ENCODE measurements at places on chromosomes 11 and 22.

- H3K4me1 ChIP-seq = no peaks in the 10 kb centered on the region
- no peak overlapping the region for H3K4me3 ChIP-seq
- H3K27me3 ChIP-seq = no peaks in the 10 kb centered on the region
- no peaks in the 10 kb centered on the region for H3K36me3 ChIP-seq
- DNase-seq = no peak
Measured at GRCh38 chr11:110979696-110980095, 265.8 kb upstream of the POU2AF2 start.

- DNase-seq = no peak
- H3K4me3 ChIP-seq = no peak overlapping the region
- H3K27me3 ChIP-seq = peaks cover 2% of the 10 kb centered on the region
- H3K36me3 ChIP-seq = no peaks in the 10 kb centered on the region
- H3K4me1 ChIP-seq = no peaks in the 10 kb centered on the region
Measured at GRCh38 chr11:36162006-36162882, 127.0 kb downstream of the COMMD9 start.

GRCh38 chr22:31881200-31881599 lies 63.1 kb upstream of the YWHAH start:
- no peak for DNase-seq
- peaks cover 21% of the 10 kb centered on the region for H3K36me3 ChIP-seq
- no peak overlapping the region for H3K27ac ChIP-seq
- H3K4me1 ChIP-seq = no peaks in the 10 kb centered on the region

- peak; percentile 70 for DNase-seq
- H3K27ac ChIP-seq = peak overlapping the region; percentile 68
- H3K27me3 ChIP-seq = no peaks in the 10 kb centered on the region
- peak overlapping the region; percentile 99 for H3K4me3 ChIP-seq
- H3K36me3 ChIP-seq = peaks cover 61% of the 10 kb centered on the region
- H3K4me1 ChIP-seq = peaks cover 71% of the 10 kb centered on the region
Measured at GRCh38 chr11:64874308-64875240, 3.8 kb downstream of the EHD1 start.

DNA sequence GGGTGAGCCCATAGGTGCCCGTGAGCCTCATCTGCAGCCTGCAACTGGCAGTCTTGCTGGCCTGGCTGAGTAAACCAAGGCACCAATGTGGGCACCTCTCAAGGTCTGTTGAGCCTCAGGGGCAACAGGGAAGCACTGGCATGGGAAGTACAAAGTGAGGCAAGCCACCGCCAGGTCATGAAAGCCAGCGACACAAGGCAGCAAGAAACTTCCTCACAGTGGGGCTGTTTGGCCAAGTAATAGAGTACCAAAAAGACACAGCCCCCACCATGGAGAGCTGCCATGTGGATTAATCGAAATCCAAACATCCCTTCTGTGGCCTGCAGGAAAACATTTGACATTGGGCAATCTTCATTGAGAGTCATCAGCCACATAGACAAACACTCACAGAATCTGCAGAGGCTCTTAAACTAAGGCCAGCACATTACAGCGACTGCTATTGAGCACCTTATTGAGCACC lies 43.6 kb upstream of the FIBIN start:
- H3K4me1 ChIP-seq = no peaks in the 10 kb centered on the region
- DNase-seq = no peak
- no peak overlapping the region for H3K27ac ChIP-seq
- H3K36me3 ChIP-seq = no peaks in the 10 kb centered on the region
- H3K27me3 ChIP-seq = no peaks in the 10 kb centered on the region

GRCh38 chr11:4664786-4665185 lies 21.0 kb downstream of the OR51E1 start:
- no peak overlapping the region for H3K27ac ChIP-seq
- no peaks in the 10 kb centered on the region for H3K4me1 ChIP-seq
- DNase-seq = no peak
- H3K36me3 ChIP-seq = no peaks in the 10 kb centered on the region
- H3K4me3 ChIP-seq = no peak overlapping the region

DNA sequence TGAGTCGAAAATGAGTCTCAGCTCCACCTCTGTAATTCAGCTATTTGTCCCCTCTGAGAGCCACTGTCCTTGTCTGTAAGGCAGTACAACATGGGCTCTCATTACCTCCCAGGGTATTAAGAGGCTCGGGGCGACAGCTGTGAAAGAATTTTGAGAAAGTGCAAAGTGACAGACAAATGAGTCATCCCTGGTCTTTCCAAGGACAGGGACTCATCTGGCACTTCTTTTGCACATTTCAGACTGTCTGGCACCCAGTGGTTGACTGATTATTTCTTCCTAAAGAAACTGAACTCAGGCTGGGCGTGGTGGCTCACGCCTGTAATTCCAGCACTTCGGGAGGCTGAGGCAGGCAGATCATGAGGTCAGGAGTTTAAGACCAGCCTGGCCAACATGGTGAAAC lies 62.1 kb upstream of the ARFGAP3 start:
- H3K4me1 ChIP-seq = peaks cover 22% of the 10 kb centered on the region
- no peaks in the 10 kb centered on the region for H3K36me3 ChIP-seq
- H3K27me3 ChIP-seq = no peaks in the 10 kb centered on the region
- no peak overlapping the region for H3K4me3 ChIP-seq
- H3K27ac ChIP-seq = no peak overlapping the region
- DNase-seq = peak; percentile 10

- no peaks in the 10 kb centered on the region for H3K36me3 ChIP-seq
- no peak overlapping the region for H3K4me3 ChIP-seq
- no peak overlapping the region for H3K27ac ChIP-seq
Measured at GRCh38 chr11:15613251-15613650, 498.5 kb downstream of the INSC start.

DNA sequence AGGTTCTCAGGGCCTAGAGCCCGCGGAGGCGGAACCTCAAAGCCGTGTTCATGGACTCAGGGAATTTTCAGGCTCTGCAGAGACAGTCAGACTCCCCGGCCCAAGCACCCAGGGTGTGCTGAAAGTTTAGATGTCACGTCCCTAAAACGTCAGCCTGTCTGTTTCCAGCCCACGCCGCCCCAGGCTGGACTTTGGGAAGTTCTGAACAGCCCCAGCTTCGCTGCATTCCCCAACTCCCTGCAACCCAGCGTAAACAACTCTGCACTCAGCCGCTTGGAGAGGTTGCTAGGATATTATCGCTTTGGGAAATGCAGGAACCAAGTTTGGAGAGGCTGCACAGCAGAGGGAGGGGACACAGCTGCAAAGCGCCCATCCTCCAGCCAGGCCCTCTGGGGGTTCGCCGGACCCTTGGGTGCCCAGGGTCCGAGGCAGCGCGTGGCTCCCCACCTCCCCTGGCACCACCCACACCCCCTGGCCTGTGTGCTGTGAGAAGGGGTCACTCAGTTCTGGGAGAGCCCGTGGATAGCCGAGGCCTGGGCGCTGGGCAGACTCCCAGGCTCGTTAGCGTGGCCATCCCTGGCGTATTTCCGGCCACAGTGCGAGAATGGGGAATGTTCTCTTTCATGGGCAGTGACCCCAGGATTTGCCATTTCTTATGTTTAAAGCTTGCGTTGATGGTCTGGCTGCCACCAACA lies 120.5 kb upstream of the FGF3 start:
- H3K27ac ChIP-seq = no peak overlapping the region
- no peaks in the 10 kb centered on the region for H3K4me1 ChIP-seq
- peaks cover 19% of the 10 kb centered on the region for H3K27me3 ChIP-seq
- no peak for DNase-seq
- no peaks in the 10 kb centered on the region for H3K36me3 ChIP-seq
- no peak overlapping the region for H3K4me3 ChIP-seq

- peaks cover 28% of the 10 kb centered on the region for H3K4me1 ChIP-seq
- peaks cover 2% of the 10 kb centered on the region for H3K36me3 ChIP-seq
- no peak overlapping the region for H3K4me3 ChIP-seq
- no peak for DNase-seq
Measured at GRCh38 chr11:11963067-11963466, 45.4 kb downstream of the DKK3 start.

DNA sequence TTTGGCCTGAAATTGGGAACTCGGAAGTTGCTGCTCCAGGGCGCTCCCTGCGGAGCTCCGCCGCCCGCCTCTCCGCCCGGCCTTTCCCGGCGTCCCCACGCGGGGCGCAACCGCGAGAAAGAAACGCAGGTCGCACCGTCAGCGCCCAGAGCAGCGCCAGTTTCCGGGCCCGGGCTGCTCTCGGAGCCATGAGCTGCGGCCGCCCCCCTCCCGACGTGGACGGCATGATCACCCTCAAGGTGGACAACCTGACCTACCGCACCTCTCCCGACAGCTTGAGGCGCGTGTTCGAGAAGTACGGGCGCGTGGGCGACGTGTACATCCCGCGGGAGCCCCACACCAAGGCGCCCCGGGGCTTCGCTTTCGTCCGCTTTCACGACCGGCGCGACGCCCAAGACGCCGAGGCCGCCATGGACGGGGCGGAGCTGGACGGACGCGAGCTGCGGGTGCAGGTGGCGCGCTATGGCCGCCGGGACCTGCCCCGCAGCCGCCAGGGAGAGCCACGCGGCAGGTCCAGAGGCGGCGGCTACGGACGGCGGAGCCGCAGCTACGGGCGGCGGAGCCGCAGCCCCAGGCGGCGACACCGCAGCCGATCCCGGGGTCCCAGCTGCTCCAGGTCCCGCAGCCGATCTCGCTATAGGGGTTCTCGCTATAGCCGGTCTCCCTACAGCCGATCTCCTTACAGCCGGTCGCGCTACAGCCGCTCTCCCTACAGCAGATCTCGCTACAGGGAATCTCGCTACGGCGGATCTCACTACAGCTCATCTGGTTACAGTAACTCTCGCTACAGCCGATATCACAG lies 521 bp downstream of the SRSF8 start:
- peak; percentile 85 for DNase-seq
- H3K27me3 ChIP-seq = no peaks in the 10 kb centered on the region
- H3K36me3 ChIP-seq = peaks cover 10% of the 10 kb centered on the region
- peak overlapping the region; percentile 87 for H3K4me3 ChIP-seq
- peak overlapping the region; percentile 97 for H3K27ac ChIP-seq

DNA sequence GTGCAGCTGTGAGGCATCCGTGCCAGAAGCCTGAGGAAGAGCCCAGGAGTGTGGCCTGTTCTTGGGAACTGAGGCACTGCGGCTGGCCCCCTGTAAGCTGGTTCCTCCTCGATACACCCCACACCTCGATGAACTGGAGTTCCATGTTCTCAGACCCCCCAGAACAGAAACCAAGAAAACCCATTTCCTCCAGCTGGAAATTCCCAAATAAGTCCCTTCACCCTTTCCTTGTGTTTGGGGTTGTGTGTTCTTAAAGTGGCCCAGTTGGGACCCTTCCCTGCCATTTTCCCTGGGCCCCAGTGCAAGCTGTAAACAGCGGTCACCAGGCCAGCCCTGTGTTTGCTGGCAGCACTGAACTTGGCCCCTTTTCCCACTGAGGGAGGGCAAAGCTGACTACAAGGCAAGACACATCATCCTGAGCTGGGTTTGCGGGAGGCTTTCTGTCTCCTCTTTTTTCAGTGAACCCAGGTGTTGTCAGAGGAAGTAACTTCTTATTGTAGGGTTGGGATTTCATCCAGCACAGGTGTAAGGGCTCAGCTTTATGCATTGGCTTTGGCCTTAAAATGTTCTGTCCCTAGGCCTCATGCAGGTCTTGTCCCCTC lies 60.1 kb upstream of the MPEG1 start:
- DNase-seq = no peak
- H3K27me3 ChIP-seq = no peaks in the 10 kb centered on the region
- no peaks in the 10 kb centered on the region for H3K36me3 ChIP-seq
- H3K4me1 ChIP-seq = peaks cover 20% of the 10 kb centered on the region
- no peak overlapping the region for H3K27ac ChIP-seq

- peaks cover 3% of the 10 kb centered on the region for H3K4me1 ChIP-seq
- no peak overlapping the region for H3K4me3 ChIP-seq
- DNase-seq = no peak
- H3K27ac ChIP-seq = no peak overlapping the region
Measured at GRCh38 chr11:10243896-10244575, 50.0 kb downstream of the SBF2 start.

- DNase-seq = no peak
- peaks cover 73% of the 10 kb centered on the region for H3K4me1 ChIP-seq
- H3K4me3 ChIP-seq = no peak overlapping the region
- H3K27me3 ChIP-seq = no peaks in the 10 kb centered on the region
- peaks cover 35% of the 10 kb centered on the region for H3K36me3 ChIP-seq
- H3K27ac ChIP-seq = peak overlapping the region; percentile 15
Measured at GRCh38 chr11:12193515-12194336, 83.3 kb downstream of the MICAL2 start.

GRCh38 chr11:109680127-109680526 lies 258.1 kb downstream of the C11orf87 start:
- H3K36me3 ChIP-seq = no peaks in the 10 kb centered on the region
- H3K4me3 ChIP-seq = no peak overlapping the region
- H3K27me3 ChIP-seq = no peaks in the 10 kb centered on the region
- H3K27ac ChIP-seq = no peak overlapping the region
- DNase-seq = no peak

DNA sequence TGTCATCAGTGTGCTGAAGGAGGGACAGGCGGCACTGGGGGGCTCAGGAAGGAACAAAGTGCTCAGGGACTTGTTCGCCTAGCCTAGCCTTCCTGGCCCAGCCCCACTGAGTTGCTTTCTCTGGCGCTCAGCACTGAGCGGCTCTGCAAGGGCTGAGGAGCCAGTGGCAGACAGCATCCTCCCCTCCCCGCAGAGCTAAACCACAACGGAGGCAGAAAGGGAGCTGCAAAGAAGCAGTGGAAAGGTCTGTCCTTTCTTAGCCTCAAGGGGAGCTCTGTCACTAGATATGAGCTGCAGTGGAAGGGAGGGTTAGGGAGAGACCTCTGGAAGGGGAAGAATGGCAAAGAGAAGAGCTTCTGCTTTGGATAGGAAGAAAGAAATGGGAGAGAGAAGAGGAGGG lies 89.7 kb upstream of the PHOX2A start:
- no peak overlapping the region for H3K27ac ChIP-seq
- H3K4me3 ChIP-seq = no peak overlapping the region
- H3K4me1 ChIP-seq = peaks cover 11% of the 10 kb centered on the region
- DNase-seq = peak; percentile 54

- no peaks in the 10 kb centered on the region for H3K27me3 ChIP-seq
- H3K4me1 ChIP-seq = peaks cover 31% of the 10 kb centered on the region
- no peak overlapping the region for H3K27ac ChIP-seq
- DNase-seq = no peak
Measured at GRCh38 chr11:33062137-33062536, 22.8 kb downstream of the TCP11L1 start.

DNA sequence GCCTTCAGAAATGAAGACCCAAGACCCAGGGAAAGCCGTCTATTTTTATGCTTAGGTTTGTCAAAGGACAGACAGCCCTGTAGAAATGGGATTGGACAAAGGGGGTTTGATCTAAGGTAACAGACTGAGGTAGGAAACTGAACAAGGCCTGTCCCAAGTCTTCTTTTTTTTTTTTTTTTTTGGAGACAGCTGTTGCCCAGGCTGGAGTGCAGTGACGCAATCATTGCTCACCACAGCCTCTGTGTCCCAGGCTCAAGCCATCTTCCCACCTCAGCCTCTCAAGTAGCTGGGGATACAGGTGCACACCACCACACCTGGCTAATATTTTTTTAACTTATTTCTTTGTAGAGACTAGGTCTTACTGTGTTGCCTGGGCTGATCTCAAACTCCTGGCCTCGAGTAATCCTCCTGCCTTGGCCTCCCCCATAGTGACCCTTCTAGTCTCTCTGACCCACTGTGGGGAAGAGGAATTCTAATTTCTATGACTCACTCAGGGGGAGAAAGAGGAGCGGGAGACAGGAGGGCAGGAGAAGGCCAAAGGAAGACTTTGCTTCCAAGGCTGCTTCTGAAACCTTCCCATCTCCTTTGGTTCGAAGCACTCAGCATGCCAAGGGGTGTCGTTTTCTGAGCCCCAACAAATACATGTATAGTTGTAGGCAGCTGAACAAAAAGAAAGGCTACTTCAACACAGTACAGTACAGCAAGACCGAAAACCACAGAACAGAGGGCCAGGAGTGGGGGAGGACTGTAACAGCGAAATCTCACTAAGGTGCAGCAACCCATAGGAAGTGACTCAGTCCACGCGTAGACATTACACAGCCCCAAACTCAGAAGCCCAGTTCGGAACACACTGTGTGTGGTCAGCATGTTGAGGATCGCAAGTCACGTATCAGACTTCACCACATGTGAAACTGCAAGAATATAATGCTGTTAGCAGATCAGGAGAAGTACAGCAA lies 872 bp downstream of the TMA7B start:
- H3K4me1 ChIP-seq = peaks cover 60% of the 10 kb centered on the region
- peak overlapping the region; percentile 80 for H3K27ac ChIP-seq
- no peaks in the 10 kb centered on the region for H3K27me3 ChIP-seq
- peak overlapping the region; percentile 28 for H3K4me3 ChIP-seq

Data from activated CD4-positive, alpha-beta memory T cell treated with anti-CD3 and anti-CD28 coated beads for 36 hours (primary cell).